PC-9 (cell line): ENCODE measurements at places on chromosomes 5 and 9. TPM values are rescaled to one million over a fixed set of nuclear protein-coding genes. Genes with fewer than 3 reads are reported as not detected.

Gene TXNDC8
- total RNA-seq, result not detected in 2 replicates

Gene NUTM2F
- total RNA-seq, result 0.15 TPM in 1 of 2 replicates, not detected in the other

Gene FGD3
- 84.9 and 89.0 TPM in 2 replicates for total RNA-seq

Gene AMBP
- total RNA-seq, result not detected in 2 replicates

Gene NUP155
- total RNA-seq, result 62.7 and 92.3 TPM in 2 replicates

Gene POU5F2
- total RNA-seq, result 0.95 and 1.1 TPM in 2 replicates

Gene EXOSC3
- 24.7 and 40.7 TPM in 2 replicates for total RNA-seq

Gene GAS1
- not detected in 2 replicates for total RNA-seq

Gene KCNIP1
- total RNA-seq, result not detected in 2 replicates

Gene FREM1
- total RNA-seq, result 0.17 and 0.45 TPM in 2 replicates

Gene TAF11L7
- not detected in 2 replicates for total RNA-seq

Gene DNAJB5
- 0.79 and 0.98 TPM in 2 replicates for total RNA-seq

Gene ELP1
- total RNA-seq, result 29.6 and 35.1 TPM in 2 replicates

Gene RNF130
- 49.6 and 52.9 TPM in 2 replicates for total RNA-seq

Gene FCN2
- not detected in 2 replicates for total RNA-seq

Gene SYK
- total RNA-seq, result 23.3 and 32.1 TPM in 2 replicates

Gene SARDH
- total RNA-seq, result 9.9 and 11.3 TPM in 2 replicates

Gene WDR38
- total RNA-seq, result not detected in 2 replicates

Gene GPX3
- total RNA-seq, result 84.6 and 93.2 TPM in 2 replicates

Gene C5orf24
- 16.4 and 29.2 TPM in 2 replicates for total RNA-seq

Gene PHF24
- not detected in 2 replicates for total RNA-seq

Gene SLC6A19
- total RNA-seq, result not detected in 2 replicates

Gene CNTNAP3B
- 0.24 TPM in 1 of 2 replicates, not detected in the other for total RNA-seq

Gene SPRY4
- total RNA-seq, result 6.9 and 11.0 TPM in 2 replicates

Gene ANKRD18A
- total RNA-seq, result 4.2 and 4.9 TPM in 2 replicates

Gene GRAMD2B
- 10.0 and 11.7 TPM in 2 replicates for total RNA-seq

Gene NEK6
- total RNA-seq, result 48.1 and 57.9 TPM in 2 replicates
